ENCODE measurements at places on chromosomes 4 and X.

GRCh38 chr4:65747386-65747785, 77.1 kb upstream of the EPHA5 start:
- no peak for DNase-seq

GRCh38 chr4:107592519-107592918, 127.5 kb downstream of the PAPSS1 start:
- DNase-seq: no peak

GRCh38 chr4:182019148-182019652, 224.0 kb upstream of the TENM3 start:
- no peak for DNase-seq

GRCh38 chr4:108533245-108533844, 87.0 kb upstream of the RPL34 start:
- no peak for DNase-seq

DNA sequence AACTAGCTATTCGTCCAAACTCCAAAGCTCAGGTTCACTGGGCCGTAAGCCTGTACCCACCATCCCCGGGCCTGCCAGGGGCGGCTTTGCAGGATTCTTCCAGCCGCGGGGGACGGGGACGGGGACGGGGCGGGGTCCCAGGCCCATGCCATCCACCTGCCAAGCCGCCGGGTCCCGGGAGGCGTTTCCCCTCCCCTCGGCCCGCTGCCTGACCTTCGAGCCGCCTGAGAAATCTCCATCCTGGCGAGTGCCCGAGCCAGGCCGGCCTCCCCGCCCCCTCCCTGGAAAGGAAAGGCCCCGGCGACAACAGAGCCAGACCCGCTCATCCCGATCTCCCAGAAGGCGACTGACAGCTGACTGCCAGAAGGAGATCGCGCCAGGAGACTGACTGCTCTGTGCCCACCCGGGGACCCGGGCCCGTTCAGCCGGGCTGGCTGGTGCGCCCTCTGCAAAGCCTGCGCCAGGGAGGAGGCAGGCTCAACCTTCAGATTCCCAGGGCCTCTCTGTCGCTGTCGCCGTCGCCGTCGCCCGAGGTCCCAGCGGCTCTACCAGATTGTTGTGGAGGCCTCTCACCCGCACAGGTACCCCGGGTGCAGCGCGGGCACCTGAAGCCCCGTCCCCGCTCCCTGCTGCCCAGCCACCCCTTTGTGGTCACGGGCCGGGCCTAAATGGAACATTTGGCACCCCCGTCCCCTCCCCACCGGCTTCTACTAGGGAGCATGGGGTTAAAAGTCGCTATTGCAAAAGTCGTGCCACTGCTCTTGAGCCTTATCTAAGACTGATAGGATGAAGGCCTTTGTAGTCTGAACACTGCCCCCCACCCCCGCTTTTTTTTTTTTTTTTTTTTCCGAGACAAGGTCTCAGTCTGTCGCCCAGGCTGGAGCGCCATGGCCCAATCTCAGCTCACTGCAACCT, at the start of gene RGN:
TSS of gene RGN (plus strand) at position 315 of the 915 bp plus-strand sequence. CDS start 2,702 bp downstream, outside the sequence.
- DNase-seq: no peak

- no peak for DNase-seq
Observed at GRCh38 chr4:128335541-128335940, 47.9 kb upstream of the PGRMC2 start.

GRCh38 chrX:53317365-53318069, 36.1 kb upstream of the IQSEC2 start:
- no peak for DNase-seq

DNA sequence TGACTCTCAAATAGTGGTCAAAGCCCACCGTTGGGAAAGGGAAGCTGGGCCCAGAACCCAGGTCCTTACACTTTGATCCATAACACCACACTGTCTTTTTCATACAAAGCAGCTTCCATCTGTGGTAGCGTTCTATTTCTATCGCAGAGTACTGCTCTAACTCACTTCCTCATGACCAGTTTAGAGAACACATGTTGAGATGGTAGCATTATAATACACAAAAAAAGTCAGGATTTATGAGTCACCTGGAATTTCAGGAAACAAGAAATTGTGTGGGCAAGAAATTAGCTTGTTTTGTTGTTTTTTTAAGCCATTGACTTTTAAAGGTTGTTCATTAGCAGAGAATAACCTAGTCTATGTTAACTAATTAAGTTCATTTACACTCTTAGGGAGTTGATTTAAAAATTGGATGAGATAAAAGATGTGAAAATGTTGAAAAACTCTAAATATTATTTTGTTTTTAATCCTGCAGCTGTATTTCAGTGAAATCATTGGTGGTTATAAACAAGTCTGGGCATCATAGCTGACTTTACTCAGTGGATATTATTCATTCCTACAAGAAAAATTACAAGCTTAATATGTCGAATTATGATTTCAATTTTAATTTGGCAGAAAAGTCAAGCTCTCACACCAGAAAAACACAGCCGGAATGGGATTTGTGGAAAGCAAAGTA, 1011.1 kb upstream of the HS3ST1 start:
- no peak for DNase-seq

- DNase-seq: no peak
Observed at GRCh38 chrX:50188859-50189600, 11.8 kb downstream of the AKAP4 start.

GRCh38 chrX:69556060-69557011, 52.2 kb downstream of the NALF2 start:
- peak; percentile 21 for DNase-seq
